ENCODE measurements at places on chromosomes 13 and 19.

DNA sequence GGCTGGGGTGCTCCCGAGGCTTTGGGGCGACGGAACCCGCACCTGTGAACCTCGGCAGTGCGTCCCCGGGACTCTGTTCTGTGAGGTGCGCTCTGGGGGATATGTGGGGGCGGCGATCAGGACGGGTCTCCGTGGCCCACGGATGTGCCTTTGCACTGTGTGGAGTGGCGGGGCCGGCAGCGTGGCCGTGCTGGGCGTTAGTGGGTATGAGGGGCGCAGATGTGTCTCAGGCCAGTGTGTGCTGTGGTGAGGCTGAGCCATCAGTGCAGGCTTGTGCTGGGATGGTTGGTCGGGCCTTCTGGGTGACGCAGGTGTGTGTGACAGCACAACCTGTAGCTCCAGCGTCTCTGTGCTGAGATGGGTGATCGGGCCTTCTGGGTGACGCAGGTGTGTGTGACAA, 16.9 kb downstream of the ZNF331 start:
- no peak for DNase-seq

GRCh38 chr13:50636007-50636704, 207.3 kb downstream of the DLEU7 start:
- no peak for DNase-seq

DNA sequence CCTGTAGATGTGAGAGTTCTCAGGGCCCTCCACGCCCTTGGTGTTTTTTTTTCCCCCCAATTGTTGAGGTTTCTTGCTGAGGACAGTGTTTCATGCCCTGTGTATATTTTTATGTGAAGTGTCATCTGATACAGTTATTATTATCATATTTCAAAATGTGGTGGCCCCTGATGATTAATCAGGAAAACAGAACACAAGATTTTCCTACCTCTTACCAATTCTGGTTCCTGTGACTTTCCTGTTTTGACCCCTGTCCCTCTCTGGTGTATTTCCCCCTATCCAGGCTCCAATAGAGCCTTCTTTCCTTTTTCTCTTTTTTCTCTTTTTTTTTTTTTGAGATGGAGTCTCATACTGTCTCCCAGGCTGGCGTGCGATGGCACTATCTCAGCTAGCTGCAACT, 642 bp downstream of the PSG8 start:
- no peak for DNase-seq

DNA sequence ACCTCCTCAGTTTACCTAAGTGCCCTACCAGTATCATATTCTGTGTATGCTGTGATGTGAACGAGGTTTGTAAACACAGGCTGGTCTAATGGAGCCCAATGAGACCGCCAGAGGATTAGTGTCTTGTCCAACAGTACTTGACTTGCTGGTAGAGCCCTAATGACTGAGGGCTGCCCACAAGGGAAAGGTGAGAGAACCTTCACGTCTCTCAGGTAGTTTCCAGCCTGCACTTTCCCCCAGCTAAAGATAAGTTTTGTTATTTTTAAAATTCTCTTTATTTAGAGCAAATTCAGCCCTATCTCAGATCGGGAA, 498 bp upstream of the RBM26 start:
- no peak for DNase-seq

- no peak for DNase-seq
Measured at GRCh38 chr13:24630851-24631620, 49.2 kb upstream of the ATP12A start.

DNA sequence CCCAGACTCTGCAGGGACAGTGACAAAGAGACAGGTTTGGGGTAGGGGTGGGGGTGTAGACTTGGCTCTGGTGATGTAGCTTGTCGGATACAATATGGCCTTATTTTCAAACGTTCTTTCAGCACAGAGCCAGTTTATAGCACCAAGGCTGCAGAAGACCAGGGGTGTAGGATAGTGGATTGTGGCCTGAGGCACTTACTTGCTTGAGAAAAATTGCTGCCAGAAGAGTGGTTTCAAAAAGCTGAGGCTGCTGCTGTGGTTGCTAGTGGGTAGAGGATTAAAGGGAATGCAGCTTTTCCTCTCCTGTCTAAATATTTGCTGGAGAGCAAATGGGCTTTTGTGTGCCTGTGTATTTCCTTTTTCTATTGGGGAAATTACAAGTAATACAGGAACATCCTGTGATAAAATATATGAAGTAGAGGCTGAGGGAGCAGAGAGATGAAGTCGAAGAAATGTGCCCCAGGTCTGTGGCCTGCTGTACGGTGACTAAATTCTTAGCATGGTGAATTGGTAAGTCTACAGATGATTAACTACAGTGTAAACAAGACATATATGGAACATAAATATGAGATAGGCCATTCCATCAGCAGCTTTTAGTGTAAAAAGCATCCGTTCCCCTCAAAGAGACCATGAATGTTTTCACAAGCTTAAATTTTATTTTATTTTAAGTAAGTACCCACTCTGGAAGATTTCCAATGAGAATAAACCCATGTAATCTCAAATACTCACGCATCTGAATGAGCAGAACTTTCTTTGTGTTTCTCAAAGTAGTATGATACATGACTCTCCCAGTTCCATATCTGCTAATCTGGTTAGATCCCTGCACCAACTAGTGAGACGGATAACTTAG, 112.9 kb downstream of the LRCH1 start:
- DNase-seq = no peak

GRCh38 chr13:31755211-31755610, 15.9 kb downstream of the RXFP2 start:
- DNase-seq = no peak

- no peak for DNase-seq
Measured at GRCh38 chr13:27022571-27023311, 148.9 kb downstream of the USP12 start.

GRCh38 chr13:113367771-113368170, 3.8 kb upstream of the GRTP1 start:
- no peak for DNase-seq

GRCh38 chr19:23420824-23421223, 25.6 kb upstream of the ZNF91 start:
- DNase-seq = no peak

GRCh38 chr19:44607049-44607448, 6.3 kb upstream of the IGSF23 start:
- no peak for DNase-seq

DNA sequence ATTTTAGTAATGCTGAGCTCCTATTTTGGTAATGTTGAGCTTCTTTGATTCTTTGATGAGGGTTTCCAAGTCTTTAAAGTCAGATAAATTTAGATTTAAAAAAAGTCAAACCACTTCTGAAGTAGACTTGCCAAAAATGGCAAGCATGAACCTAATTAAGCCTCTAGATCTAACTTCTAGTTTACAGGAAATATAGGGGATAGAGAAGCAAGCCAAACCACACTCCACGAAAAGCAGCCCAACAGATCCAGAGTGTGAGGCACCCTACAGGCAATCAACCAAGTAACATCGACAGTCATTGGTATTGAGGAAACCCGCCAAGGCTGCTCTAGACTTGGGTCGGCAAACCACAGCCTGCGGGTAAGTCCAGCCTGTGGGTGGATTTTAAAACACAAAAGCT, 3.7 kb downstream of the GGACT start:
- no peak for DNase-seq

GRCh38 chr13:28717170-28717569, 1.6 kb downstream of the SLC46A3 start:
- DNase-seq = no peak

DNA sequence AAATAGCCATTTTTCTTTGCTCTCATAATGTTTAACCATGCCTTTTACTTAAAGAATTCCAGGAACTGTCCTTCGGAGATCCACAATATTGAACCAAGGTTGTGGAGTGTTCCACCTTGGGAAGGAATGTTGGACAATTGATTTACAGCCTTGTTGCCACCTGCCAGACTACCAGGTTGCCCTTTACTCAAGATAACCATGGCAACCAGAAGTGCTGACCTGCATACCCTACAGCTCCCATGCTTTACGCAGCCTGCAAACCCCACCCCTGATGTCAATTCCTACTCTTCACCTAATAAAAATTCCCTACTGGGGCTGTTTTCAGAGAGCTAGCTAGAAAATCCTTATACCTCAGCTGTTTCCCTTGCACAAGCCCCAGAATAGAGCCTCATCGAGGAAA, 151.0 kb upstream of the RXFP2 start:
- no peak for DNase-seq

GRCh38 chr13:34620074-34620850, 321.8 kb upstream of the NBEA start:
- DNase-seq = no peak

GRCh38 chr13:110685305-110686020, 20.5 kb downstream of the CARS2 start:
- no peak for DNase-seq

GRCh38 chr13:106609116-106609515, 41.2 kb upstream of the ARGLU1 start:
- no peak for DNase-seq

DNA sequence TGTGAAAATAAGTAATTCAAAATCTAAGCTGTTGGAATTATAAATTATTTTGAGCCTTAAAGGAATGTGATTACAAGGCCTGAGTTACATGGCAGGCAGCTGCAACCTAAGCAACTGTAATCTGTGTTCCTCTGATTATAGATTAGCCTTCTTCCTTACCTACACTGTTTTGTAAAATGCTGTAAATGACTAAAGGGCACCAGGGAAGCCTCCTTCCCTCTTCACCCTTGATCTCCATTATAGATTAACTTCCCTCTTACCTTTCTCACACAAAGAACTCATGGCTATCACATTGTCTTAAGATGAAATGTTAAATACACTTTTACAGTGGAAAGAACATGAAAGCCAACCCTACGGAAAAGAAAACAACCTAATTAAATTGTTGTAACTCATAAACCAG, 423.7 kb upstream of the KLF12 start:
- no peak for DNase-seq

GRCh38 chr19:51691584-51692428, 1.3 kb upstream of the SPACA6 start:
- DNase-seq = no peak

DNA sequence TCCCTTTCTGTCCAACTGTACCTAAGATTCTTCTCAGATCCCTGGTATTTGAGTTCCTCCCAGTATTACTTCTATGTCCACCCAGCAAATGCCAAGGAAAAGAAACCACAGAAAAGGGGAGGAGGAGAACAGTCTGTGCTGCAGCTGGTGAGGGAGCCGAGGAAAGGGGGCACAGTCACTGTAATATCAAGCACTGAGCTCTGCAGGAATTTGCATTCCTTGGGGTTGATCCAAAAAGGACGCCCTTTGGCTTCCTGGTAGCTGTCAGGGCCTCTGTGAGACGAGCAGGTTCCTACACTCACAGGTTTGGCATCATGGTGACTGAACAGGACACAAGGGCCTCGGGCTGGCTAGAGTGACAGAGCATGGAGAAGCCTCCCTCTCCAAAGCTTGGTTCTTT, 273.4 kb downstream of the NHLRC3 start:
- DNase-seq = no peak

- DNase-seq = no peak
Measured at GRCh38 chr19:5098646-5099045, 129.7 kb downstream of the KDM4B start.

GRCh38 chr13:112968380-112968909, 569 bp upstream of the MCF2L start:
- DNase-seq = peak; percentile 65

DNA sequence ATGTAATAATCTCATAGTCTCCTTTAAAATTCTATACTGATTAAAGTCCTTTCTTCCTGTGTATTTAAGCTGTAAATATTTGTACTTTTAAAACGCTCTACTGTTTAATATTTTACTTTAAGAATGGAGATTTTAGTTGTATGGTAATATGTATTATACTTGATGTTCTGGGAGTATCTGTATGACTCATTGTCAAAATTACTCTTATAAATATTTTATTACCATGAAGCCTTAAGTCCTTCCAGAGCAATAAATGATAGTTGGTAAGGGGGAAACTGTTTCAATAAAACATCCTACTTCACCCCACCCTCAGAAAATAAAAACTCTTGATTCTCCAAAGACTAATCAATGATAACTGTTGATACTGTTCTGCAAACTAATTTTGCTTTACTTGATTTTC, 6.4 kb downstream of the PCDH9 start:
- no peak for DNase-seq

DNA sequence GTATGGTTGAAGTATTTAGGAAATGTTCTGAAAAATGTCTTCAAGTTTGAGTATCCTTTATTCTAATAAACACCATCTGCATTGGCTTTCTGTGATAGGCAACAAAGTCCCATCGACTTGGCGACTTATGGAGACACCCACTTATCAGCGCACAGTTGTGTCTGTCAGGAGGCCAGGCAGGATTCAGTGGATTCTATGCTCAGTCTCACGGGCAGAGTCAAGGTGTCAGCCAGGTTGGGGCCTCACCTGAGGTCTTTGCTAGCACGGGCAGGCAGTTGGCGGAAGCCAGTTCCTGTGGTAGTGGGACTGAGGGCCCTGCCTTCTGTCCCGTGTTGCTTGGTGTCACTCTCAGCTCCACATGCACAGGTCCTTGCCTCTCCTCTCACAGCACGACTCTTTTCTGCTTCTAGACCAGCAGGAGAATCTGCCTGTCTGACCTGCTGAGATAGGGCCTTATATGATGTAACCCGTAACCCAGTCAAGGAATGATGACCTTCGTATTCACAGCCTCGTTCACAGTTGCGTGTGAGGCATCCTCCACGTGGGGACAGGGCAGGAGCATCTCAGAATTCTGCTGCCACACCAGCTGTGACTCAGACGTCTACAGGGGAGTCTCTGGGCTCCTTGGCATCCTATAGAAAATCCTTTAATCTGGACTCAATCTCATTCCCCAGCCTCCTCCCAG, 10.0 kb downstream of the CUL4A start:
- no peak for DNase-seq

DNA sequence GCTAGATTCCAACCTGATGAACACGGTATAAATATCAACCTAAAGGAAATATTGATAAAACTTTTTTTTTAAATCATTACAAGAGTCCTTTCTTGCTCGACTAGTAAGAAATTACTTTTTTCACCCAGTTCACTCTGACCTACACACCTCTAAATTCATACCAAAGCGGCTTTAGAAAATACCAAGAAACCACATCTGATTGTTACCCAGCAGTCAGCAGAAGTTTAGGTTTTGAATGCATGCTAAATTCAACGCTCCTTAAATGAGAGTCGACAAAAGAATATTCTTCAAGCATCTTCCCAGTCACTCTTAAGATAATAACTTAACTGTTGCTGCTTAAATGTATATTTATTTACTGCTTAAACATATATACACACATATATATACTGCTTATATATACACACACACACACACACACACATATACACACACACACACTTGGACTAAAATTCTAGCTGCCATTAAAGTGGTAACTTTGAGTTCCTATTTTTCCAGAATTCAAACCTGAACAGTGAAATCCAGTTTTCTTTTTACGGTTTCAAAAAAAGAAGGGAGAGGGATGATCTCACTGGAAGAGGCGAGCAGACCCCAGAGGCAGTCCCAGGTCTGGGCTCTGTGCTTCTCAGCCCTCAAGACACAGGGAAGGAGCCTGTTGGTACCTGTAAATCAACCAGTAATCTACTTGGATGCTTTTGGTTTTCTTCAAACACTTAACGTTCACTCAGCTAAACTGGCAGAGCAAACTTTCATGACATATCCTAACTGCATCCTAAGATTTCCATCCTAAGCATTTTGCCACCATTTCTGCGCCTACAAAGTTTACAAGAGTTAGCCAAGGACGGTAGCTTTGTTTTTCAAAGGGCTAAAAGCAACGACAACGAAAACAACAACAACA, 1.7 kb downstream of the STK24 start:
- DNase-seq = no peak

GRCh38 chr13:38787550-38787949, 100.7 kb downstream of the FREM2 start:
- DNase-seq = no peak

- DNase-seq = no peak
Measured at GRCh38 chr13:33154911-33155310, 130.6 kb downstream of the STARD13 start.

Measured in CD8-positive, alpha-beta memory T cell (primary cell).